ENCODE measurements at places on chromosomes 7 and 10.

- DNase-seq: no peak
Measured at GRCh38 chr10:22365644-22366434, 20.5 kb downstream of the SPAG6 start.

GRCh38 chr10:110762849-110763211, 108.9 kb upstream of the PDCD4 start:
- DNase-seq: peak; percentile 53

DNA sequence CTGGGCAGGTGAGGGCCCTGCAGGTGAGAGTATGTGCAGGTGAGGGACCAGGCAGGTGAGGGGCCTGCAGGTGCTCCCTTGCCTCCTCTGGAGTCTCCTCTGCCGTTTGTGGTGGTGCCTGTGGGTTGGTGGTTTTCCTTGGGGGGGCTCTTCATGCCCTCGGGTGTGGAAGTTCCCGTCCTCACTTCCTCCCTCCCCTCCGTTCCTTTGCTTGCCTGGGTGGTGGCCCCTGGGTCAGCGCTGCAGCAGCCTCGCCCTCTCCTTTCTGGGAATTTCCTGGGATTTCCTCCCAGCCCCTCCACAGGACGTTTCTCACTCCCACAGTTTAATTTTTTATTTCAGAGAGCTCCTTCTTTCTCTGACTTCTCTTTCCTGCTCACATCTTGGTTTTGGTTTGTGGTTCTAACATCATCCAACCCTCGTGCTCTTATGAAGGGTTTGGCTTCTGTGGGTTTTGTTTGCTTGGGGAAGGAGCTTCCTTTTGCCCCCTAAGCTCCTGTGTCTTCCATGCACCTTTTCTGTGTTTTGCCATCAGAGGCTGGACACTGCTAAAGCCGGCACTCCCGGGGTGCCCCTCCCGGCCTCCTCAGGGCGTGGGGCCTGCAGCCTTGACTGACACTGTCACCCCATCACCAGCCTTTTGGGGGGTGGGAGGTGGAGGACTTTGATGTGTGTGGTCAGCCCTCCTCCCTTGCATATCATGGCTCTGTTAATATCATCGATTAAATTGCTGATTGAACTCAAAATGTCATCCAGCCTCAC, 29.2 kb upstream of the ADGRA1 start:
- DNase-seq: no peak

GRCh38 chr10:69398466-69398865, 18.3 kb downstream of the TACR2 start:
- no peak for DNase-seq

DNA sequence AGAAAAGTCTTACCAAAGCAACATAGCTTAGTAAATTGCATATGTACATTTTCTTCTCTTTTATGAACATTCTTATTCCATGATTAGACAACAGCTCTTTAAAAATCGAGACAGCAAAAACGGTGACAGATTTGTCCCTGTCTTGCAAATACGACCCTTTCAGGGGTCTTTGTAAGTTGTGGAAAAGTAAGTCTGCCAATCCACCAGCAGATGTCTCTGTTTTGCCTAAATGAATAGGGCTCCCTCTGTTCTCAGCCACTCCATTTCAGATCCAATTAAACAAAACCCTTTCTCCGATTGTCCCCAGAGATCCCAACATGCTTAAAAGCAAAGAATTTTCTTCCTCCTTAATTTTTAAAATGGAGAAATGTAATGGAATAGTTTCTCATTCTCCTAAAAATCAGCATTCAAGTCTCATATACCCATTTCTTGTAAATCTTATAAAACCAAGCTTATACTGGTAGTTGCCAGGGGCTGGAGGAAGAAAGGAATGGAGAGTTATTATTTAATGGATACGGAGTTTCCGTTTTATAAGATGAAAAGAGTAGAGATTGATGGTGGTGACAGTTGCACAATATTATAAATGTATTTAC, 61.0 kb upstream of the NFE2L3 start:
- no peak for DNase-seq

DNA sequence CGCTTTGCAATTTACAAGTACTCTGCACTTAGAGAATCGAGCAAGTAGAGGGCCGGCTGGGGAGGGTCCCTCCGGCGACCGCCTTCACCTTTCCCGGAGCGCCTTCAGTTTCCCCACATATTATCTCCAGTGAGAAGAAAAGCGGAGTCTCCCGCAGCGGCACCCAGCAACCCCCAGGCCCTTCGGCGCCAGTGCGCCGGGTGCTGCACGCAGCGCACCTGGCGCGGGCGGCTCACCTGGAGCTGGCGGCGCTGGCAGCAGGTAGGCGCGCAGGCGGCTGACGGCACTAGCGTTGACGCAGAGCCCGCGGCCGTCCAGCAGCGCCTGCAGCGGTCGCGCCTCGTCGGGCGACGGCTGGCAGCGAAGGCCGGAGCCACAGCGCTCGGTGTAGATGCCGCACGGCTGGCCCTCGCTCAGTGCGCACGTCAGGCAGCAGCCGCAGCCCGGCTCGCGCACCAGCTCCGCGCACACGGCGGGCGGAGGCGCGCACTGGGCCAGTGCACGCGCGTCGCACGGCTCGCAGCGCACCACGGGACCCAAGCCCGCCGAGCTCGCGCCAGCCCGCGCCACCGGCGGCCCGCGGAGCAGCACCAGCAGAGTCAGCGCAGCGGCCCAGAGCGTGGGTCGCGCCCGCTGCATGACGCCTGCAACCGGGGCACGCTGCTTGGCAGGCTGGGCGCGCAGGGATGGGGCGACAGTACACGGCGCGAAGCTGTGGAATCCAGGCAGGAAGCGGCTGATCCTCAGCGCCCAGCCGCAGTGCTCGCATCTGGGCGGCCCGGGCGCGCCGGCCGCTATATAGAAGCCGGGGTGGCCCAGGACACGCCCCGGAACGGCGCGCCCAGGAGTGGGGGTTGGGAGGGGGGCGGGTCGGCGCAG, at the start of gene IGFBP3:
Gene IGFBP3, minus strand, starts transcription at position 771 of the 879 bp plus-strand sequence. Its CDS starts 132 bp downstream, at position 639.
- peak; percentile 69 for DNase-seq

GRCh38 chr7:76238326-76238725, 36.6 kb downstream of the SRRM3 start:
- no peak for DNase-seq

DNA sequence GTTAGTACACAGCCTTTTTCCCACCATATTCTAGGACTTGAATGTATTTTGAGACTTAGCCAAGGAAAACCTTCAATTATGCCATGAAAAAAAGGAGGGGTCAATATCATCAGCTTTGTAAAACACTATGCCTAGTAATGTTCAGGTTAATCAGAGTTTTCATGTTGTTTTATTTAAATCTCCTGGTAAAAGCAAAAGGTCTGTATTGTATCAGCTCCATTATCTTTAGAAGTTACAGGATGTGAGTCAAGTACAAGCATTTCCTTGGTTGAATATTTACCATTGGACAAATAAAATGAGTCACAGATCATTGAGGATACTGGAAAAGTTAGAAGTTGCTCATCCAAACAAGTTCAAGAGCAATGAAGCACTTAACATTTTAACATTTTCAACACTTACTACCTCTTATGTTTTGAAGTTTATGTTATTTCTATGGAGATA, 89.9 kb upstream of the CAPZA2 start:
- no peak for DNase-seq

GRCh38 chr10:94683214-94684054, at the start of gene CYP2C18:
Gene CYP2C18 (plus strand): TSS chr10:94683729. CDS start chr10:94683820, 91 bp downstream.
- no peak for DNase-seq

DNA sequence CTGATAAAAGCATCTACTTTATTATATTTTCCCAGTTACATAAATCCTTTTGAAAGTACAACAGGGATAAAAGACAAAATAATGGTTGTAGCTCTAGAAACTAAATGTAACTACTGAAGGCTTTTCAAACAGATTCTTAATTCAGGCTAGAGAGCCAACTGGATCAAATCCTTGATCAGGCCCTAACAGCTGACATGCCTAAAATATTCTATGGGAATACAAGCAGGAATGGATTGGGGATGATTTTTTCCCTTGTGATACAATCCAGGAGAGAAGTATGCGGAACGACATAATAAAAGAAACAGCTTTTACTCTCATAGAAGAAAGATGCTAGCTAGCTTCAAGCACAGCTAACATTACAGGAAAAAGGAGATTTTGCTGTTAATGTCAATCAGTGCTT, 49.0 kb downstream of the NT5C2 start:
- no peak for DNase-seq

GRCh38 chr7:25638068-25638467, 409.8 kb upstream of the NPVF start:
- DNase-seq: no peak

DNA sequence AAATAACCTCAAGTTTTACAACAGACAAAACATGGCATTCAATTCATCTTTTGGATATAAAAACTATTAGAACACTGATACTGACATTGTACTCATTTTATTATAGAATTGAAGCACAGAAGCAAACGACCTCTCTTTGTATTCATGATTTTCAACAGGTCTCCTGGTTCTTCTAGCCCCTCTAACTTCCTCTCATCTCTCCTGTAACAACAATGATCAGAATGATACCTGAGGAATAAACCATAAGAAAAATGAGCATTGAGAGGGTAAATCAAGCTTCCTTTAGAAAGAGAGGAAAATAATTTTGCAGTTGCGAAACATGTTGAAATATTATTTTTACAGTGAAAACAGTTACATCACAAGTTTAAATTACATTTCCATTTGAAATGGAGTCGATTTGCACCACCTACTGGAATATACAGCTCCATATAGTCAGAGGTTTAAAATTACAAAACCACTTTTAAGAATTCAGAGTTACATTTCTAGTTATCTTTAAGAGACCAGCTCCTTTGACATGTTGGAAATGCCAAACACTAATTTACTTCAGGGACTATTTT, 17.5 kb upstream of the TEX36 start:
- DNase-seq: no peak

GRCh38 chr7:140334341-140335057, 63.8 kb downstream of the SLC37A3 start:
- no peak for DNase-seq

DNA sequence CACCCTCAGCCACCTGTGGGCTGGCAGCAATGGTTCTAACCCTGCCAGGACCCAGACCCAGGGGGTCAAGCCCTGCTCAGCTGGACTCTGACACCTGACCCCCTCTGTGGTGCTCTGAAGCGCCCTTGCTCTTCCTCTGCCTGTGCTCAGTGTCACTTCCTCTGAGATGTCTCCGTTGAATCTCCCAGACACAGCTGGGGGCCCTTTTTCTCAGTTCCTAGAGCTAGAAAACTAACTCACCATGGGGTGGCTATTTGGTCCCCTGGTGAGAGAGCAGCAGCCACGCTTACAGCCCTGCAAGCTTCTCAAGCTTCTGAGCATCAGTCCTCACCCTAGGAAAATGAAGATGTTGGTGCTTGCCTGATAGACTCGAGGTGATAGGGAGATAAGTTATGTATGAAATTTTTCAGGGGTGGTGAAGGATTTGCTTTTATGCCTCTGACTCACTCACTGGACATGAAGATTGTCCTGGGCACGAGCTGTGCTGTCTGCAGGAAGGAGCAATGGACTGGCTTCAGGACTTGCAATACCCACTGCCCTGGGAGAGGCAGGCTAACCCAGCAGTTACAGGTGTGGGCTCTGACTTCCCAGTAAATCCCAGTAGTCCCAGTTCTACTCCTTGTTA, 29.6 kb downstream of the COL13A1 start:
- DNase-seq: no peak

DNA sequence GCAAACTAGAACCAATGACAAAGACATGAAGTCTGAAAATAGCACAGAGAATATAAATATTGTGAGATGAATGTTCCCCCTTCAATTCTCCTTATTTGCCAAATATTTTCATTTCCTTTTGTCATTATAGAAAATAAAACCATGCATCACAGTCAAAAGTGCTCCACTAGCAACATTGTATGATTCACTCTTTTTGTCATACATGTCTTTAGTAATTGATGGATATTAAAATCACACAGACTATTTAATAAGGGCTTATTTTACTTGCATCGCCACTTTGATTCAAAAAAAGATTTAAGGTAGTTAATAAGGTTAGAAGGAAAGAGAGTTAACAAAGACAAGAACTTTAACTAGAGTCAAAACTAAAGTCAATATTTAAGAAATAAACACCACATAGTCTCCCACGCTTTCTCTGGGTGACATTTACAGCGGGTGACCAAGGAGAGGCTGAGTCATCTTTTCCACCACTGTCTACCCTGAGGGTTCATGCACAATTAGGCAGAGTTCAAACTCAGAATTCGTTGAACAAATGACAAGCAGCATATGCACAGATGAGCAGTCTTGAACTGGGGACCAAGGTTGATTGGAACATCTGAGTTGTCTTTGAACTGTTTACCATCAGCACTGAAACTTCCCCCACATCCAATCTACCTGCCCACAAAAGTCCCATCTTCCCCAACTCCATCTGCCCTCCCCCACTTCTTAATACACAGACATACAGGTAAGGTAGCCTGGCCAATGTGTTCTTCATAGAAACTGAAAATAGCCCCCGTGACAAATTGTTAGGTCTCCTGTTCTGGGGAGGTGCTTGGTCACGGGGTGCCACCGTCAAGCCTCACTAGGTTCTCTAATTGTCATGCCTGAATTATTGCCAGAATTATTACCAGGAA, 42.5 kb downstream of the C7orf25 start:
- DNase-seq: no peak

- no peak for DNase-seq
Measured at GRCh38 chr10:29023678-29024077, 265.2 kb upstream of the LYZL1 start.

DNA sequence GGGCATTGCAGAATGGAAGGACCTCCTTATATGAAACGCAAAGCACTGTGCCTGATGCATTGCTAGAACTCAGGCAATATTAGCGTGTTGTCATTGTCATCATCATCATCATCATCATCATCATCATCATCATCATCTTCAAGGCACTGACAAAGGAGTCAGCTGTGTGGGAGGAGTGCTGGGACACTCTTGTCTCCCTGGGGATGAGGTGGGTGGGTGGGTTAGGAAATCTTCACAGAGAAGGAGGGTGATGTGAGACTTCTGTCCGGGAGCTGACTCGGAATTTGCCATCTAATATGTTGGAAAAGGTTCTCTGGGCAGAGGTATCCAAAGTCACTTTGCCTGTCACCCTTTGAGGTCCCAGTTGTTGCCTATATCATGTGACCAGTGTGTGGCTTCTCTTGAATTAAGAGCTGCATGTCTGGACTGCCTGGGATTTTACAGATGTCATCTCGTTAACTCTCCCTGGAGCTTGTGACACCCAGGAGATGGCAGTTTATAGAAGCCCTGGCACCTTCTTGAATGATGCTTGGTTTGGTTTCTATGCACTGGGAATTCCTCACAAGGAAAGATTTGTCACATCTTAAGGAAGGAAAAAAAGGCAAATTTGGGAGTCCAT, 7.1 kb downstream of the HTRA1 start:
- DNase-seq: no peak

Measured in left cardiac atrium (tissue), 4 donors.